ENCODE measurements at places on chromosomes 16 and 17.

- DNase-seq, result peak; percentile 33
Observed at GRCh38 chr16:66426112-66427035, 721 bp upstream of the BEAN1 start.

DNA sequence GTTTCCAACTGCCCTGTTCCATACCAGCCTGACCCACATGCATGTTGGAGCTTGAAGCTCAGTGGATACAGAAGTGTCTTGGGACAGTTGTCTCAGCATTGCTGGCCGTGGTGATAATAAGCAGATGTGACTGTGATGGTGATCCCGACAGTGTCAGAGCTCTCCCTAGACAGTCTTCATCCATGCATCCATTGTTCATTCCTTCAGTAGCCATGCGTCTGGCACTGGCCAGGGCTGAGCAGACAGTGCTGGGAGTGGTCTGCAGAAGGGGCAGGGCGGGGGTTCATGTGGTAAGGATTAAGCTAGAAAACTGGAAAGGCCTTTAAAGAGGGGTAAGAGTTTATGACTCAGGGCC lies 68.1 kb downstream of the GNAO1 start:
- no peak for DNase-seq

GRCh38 chr17:36640836-36641235 lies 39.5 kb downstream of the MRM1 start:
- no peak for DNase-seq

- no peak for DNase-seq
Observed at GRCh38 chr16:27928542-27928941, 135.0 kb downstream of the GSG1L start.

GRCh38 chr16:49016461-49016860 lies 265.2 kb downstream of the CBLN1 start:
- no peak for DNase-seq

DNA sequence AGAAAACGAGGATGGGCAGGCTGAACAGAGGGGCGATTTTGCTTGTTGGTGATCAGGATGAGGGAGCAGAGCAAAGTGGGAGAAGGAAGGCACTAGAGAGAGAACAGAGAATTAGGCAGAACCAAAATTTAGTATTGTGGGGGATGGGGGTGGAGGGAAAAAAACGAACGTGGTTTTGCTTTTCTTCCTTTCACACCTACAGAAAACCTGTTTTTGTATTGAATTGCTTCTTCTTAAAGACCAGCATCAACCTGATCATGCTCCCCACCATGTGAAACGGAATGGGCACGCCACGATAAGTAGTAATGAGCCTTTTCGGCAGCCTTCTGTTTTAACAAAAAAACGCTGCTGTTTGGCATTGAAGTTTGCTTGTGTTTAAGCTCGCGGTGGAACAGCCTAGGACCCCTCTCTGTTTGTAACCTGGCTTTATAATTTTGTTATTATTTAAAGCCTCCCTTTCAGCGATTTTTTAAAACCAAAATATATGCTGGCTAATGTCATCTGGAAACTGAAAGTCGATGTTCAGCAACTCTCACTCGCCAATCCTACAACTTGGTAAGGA lies 36.8 kb downstream of the ERCC4 start:
- no peak for DNase-seq

DNA sequence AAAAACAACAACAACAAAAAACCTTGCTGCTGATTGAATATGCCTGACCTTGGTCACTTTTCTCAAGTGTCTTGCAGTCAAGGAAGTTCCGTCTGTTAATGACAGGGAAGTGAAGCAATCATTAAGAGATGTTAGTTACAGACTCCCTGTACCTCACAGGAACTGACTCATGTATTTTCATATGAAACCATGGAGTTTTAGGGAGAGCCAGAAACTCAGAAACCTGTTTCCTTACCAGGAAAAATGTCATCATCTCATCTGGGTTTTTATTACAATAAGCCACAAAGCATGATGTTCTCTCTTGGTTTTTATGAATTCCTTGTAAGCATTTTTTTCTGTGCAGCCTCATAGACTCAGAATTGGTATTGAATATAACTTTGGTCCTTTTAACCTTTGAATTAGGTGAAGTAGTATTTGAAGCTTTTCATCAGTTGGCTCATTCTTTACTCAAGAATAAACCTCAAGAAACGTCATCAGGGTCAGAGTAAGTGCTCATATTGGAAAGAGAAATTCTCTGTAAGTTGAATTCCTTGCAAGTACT lies 10.3 kb downstream of the LYRM1 start:
- DNase-seq, result no peak

DNA sequence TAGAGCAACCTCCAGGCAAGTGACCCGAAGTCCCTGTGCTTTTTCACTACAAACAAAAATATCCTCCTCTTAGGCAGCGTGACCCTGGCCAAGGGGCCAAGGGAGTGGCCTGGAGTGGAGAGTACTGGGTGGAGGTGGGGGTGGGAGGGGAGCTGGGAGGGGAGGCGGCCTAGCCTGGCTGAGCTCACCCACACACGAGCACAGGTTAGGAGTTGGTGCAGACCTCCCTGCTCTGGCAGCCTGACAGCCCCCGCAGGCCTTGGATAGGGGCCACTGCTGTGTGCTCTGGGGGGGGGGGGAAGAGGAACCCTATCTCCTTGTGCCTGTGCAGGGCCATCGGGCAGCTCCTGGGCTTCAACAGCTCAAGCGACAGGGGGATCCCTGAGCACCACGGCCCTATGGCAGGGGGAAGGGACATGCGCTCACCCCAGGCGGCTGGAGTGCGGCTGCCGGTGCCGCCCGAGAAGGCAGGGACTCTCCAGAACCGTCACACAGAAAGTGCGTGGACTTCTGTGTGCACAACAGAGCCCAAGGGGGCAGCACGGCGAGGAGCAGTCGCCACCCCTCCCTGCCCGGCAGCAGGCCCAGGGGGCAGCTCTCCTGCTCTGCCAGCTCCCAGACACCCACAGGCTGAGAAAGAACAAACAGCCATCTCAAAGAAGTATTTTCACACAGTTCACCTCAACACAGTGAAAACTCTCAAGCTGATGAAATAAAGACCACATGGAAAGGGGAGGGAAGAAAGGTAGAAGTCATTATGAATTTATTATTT lies 13.3 kb downstream of the SLC16A3 start:
- no peak for DNase-seq

GRCh38 chr16:52591934-52592592 lies 45.1 kb upstream of the TOX3 start:
- DNase-seq, result no peak

- no peak for DNase-seq
Observed at GRCh38 chr17:1059131-1059795, 62.3 kb downstream of the TIMM22 start.

GRCh38 chr16:50400312-50400966 lies 31.7 kb upstream of the BRD7 start:
- no peak for DNase-seq

- DNase-seq, result no peak
Observed at GRCh38 chr16:21276090-21276489, 2.0 kb downstream of the CRYM start.

GRCh38 chr17:58539698-58540097 lies 25.3 kb upstream of the MTMR4 start:
- no peak for DNase-seq

- DNase-seq, result no peak
Observed at GRCh38 chr17:49862781-49863331, 15.0 kb upstream of the TAC4 start.

DNA sequence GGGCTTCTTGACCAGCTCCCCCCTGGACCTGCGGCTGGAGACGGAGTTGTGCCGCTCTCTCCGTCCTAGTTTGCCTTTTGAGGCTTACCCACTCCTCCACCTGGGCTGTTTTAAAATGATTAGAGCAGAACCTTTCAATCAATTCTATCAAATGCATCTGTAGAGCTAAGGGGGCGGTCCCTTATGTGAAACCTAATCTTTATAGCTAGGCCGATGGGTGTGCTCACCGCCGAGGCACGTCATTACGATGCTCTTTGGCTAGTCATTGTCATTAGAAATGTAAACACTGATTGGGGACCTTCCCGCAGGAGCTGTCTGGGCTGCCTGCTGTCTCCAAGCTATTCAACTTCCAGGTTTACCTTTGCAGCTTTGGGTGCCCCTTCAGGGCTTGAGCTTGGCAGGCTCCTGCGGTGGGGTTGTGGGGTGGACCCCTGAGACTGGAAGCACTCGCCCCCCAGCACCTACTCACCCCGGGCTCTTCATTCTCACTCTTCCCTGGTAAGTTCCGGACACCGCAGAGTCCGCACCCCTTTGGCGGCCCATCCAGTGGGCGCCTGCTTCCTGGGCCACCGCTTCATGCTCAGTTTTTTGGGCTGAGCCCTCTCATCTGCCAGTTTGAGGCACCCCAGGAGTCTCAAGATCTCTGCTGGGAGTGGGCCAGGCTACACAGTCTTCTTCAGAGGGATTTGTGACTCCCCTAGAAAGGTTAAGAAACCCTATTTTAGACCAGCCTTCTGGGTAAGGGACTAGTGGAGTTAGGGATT lies 20.9 kb upstream of the IL17C start:
- no peak for DNase-seq

- DNase-seq, result no peak
Observed at GRCh38 chr16:11612665-11613025, 25.9 kb upstream of the LITAF start.

DNA sequence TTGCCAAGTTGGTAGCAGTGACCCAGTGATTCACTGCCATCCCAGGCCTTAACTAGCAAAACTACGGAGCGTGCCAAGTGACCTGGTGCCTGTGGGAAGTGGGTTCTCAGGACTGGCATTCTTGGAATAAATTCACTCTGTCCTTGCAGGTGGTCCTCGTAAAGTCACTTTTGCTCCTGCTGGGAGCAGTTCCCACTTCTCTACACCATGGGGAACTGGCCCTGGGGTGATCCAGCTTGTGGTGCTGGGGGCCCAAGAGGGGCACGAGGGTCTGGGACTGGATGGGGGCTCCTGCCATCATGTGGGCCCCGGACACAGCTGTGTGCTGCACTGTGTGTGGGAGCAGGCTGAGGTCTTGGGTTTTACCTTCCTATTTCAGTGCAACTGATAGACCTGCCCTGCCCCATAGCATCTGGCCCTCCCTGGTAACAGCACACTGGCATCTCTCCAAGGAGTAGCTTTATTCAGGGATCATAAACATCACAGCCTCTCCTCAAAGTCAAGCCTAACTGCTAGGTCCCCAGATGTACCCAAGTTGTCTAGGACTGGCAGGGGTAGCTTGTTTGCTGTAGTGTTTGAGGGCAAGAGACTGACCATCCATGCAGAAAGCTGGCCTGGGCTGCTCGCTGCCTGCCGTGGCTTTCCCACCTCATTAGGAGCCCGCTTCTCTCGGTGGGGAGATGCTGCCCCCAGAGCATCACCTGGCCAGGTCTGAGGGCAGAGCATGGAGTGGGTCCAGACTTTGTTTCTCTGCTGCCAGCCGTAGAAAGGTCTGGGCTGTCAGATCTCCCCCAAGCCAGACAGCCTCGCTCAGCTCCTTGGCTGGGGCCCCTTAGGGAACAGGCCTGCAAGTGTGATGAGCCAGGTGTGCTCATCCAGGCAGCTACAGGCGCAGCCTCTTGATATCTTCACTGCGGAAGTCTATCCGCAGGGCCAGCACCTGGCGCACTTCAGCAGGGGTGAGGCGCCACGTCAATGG lies 26.0 kb downstream of the FCSK start:
- DNase-seq, result no peak

- DNase-seq, result peak; percentile 79
Observed at GRCh38 chr17:42536372-42537155, 523 bp downstream of the NAGLU start.

DNA sequence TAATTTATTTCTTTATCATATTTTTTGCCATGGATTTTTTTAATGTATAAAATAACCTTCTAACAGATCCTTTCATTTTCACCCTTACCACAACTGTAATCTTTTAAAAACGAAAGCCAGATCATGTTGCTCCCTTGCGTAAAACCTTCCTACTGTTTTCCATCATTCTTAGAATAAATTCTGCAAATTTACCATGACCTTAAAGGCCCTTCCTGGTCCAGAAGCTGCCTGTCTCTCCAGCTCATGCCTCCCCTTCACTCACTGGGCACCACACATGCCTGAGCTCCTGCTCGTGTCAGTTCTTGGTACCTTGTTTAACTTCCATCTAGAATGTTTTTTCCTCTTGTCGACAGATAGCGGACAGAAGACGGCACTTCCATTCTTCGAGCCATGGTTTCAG lies 245.0 kb upstream of the CDH5 start:
- no peak for DNase-seq

GRCh38 chr16:87445486-87445885 lies 47.3 kb downstream of the ZCCHC14 start:
- DNase-seq, result peak; percentile 76

GRCh38 chr17:31788956-31789355 lies 70.1 kb downstream of the COPRS start:
- DNase-seq, result no peak

- DNase-seq, result peak; percentile 99
Observed at GRCh38 chr17:81094509-81095382, 59.8 kb downstream of the BAIAP2 start.

DNA sequence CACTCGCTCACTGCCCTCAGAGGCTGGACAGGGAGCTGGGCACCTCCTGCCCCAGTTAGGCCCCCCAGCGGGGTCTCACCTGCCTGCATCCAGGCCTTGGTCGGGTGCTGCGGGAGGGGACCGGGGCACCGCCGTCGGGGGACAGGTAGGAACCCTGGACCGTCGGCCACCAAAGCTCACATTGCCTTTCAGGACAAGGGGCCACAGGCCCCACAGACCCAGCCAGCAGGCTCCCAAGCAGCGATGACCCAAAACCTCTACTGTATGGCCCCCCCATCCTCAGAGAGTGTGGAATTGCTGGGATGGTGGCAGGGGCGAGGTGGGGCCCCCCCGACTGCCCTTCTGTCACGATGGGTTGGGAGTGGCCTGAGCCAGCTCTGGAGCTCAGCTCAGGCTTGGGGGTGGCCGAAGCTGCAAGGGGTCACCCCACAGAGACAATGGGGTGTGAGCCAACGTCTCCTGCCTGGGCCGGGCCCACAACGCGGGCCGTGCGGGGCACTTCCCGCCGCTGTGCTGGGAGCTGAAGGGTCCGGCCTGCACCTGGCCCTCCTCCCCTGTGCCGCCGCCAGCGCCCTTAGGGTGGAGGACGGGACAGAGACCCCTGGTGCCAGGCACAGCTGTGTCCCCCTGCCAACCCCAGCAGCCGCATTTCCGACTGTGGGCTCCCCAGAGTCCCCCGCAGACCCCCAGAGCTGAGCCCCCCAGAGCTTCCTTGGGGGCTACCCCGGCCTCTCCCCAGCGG lies 498 bp downstream of the IGFALS start:
- DNase-seq, result no peak

DNA sequence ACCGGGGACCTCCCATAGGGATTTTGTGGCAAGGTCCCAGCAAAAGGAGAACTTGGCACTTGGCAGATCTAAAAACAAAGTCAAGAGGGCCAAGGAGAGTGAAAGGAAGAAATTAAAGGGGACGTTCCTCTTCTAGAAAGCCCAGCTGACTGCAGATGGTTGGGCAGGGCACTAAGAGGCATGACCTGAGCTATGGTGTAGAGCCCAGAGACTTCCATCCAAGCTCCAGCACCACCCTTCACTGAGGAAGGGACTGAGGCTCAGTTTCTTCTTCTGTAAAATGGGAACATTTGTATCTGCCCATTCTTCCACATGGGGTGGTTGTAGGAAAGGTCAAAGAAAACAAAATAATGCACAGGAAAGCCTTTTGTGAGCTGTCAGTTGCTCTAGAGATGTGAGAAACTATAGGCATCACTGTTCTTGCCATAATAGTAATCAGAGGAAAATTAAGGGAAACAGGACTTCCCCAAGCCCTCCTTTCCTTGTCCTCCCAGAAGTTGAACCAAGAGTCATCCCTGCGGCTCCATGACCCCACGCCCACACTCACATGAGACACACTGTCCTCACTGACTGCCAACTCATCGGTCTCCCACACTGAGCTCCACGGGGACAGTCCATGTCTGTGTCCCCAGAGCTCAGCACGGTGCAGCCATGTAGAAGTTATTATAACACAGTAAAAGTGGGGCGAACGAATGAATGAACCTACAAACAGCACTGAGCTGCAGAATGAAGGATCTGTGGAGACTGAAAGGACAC lies 10.4 kb downstream of the CD300LF start:
- DNase-seq, result no peak
